ENCODE measurements at places on chromosomes 3 and 15.
A peak's percentile ranks its signal among the peaks of the same experiment; 100 is the strongest.

DNA sequence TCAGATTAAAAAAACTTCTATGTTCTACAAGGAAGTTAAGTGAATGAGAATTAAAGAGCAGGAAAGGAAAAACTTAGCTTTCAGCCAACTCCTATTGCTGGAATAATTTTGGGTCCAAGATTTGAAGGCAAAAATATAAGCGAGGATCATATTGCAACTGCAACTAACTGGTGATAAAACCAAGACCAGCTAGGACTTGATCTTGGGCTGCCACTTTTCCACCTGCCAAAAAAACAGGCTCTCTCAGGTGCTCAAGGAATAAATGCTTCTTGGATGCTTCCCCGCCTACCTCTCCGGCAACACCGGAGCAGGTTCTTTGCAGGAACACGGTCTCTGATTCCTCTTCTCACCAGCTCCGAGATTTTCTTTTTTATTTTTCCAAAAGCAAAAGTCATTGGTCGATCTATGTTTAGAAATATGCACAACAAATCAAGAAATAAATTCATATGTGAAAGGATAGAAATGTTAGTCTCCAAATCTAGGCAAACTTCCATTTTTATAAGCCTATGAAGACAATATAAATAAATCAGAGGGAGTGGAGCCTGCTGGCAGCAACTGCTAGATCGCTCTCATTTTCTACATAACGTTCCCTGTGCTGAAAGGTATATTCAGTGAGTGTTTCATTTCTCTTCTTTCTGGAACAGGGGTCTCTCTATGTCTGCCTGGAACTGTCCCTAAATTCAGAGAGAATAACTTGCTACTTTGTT, 241.9 kb downstream of the NTRK3 start:
- no peak for DNase-seq

- DNase-seq: no peak
Observed at GRCh38 chr3:172302203-172302602, 146.1 kb downstream of the GHSR start.

GRCh38 chr3:18645619-18646018, 220.5 kb upstream of the SATB1 start:
- DNase-seq: no peak

GRCh38 chr3:43882976-43883680, 192.4 kb downstream of the ABHD5 start:
- DNase-seq: no peak

DNA sequence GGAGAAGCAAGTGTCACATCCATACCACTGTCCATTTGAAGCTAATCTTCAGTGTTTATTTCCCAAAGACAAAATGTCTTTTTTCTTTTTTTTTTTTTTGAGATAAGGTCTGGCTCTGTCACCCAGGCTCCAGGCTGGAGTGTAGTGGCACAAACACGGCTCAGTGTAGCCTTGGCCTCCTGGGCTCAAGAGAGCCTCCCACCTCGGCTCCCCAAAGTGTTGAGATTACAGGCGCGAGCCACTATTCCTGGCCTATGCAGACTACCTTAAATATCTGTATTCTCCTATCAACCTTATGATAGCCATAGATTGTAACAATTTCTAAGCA, 27.7 kb upstream of the VPS33B start:
- DNase-seq: no peak

DNA sequence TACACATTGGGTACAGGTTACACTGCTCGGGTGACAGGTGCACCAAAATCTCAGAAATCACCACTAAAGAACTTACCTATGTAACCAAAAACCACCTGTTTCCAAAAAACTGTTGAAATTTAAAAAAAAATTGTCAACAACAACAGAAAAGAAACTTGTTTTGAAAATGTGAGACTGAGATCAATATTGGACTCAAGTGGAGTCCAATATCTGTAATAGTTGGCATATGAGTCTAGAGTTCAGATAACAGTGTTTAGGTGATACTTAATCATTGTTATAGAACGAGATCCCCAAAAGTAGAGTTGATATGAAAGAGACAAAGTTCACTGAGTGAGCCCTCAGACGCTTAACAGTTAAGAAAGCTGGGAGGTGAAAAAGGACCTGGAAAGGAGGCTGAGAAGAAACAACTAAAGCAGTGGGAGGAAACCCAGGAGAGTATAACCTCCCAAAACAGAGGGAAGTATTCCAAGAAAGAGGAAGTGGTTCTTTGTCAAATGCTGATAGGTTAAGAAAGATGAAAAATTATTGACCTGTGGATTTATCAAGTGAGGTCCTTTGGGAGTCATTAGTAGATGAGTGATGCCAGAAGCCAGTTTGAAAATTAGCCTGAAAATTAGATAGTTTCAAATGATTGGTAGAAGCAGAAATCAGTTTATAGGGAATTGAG, 388.6 kb upstream of the DPH6 start:
- no peak for DNase-seq

GRCh38 chr15:77819851-77820728, 187.4 kb upstream of the LINGO1 start:
- DNase-seq: peak; percentile 71

DNA sequence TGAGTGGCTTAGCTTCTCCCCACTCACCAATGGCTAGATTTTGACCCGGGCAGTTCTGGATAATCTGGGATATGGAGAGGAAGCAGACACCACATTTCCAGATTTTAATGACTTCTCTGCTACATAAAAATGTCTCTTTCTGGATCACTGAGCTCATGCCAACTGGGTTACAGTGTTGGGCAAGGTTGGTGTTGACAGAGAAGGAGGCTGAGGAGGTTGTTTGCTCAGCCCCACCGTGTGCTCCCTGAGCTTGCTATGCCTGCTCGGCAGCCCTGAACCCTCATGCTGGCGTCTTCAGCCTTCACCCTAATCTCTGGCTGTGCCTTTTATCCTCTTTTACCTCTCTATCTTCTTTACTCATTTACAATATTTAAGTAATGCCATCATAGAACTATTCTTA, 53.0 kb upstream of the KPNA4 start:
- DNase-seq: no peak

GRCh38 chr15:40739047-40739446, 16.0 kb downstream of the RMDN3 start:
- DNase-seq: peak; percentile 20

DNA sequence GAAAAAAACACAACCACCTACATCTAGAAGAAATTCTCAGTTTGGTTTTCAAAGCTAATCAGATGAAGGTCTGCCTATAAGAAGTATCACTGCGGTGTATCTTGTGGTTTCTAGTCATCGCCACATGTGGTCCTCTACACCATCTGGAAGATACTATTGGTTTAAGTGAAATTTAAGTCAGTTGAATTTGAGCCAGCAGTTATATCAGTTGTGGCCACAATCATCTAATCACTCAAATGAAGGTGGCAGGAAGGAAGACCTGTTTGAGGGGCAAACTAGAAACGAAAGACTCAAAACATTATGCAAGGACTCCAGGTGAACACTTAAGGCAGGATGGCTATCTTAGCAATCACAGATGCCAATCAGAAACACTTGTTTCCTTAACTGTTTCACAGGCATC, 48.7 kb downstream of the ETV5 start:
- DNase-seq: no peak

DNA sequence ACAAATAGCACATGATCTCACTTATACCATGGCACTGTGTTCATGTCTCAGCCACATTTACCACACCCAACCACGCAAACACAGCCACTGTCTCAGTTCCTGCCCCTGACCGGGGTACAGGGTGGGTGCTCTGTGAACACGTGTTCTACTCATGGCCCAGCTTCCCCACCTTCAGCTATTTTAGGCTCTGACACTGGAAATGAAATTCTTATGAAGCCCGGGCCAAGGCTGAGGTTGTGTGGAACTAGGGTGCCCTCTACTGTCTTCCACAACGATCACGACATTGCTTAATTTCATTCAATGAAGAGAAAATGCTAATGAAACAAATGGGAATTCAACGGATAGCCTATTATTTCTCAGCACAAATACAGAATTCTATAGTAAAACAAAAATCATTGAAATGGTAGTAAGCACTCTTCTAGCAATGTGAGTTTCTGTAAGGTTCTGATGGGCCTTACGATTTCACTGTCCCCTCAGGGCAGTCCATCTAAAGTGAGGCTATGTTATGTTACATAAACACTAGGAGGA, 2.1 kb upstream of the GABRA5 start:
- DNase-seq: peak; percentile 60

GRCh38 chr15:66760097-66760967, 58.3 kb downstream of the SMAD6 start:
- DNase-seq: no peak

DNA sequence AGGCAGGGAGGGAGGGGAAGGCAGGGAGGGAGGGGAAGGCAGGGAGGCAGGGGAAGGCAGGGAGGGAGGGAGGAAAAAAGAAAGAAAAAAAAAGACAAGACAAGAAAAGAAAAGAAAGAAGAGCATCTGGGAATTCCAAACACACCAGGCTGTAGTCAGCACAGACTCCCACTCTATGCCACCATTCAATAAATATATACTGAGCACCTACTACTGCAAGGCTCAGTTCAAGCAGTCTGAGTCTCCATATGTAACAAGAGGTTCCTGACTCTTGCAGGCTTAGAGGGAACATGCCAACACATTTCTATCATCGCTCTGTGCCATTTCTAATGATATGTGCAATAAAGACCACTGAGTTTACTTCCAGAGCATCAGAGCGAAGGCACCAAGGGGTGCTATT, 47.7 kb downstream of the ANXA2 start:
- no peak for DNase-seq

- DNase-seq: no peak
Observed at GRCh38 chr15:61857169-61857829, 202.9 kb downstream of the VPS13C start.

- no peak for DNase-seq
Observed at GRCh38 chr15:101056366-101057334, 137.5 kb downstream of the LRRK1 start.

DNA sequence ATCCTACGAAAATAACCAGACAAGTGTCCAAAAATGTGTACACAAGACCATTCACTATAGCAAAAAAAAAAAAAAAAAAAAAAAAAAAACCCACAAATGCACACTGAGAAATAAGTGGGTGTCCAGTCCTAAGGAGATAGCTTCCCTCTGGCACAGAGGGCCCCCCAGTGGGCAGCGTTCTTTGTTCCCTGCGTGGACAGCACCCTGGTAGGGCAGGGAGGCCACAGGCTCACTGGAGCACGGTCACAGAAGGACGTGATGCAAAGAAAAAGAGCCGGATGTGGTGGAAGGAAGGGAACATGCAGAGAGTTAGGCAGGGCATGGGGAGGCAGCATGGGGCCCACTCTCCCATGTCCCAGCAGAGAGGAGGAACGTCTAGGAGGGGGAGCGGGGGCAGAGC, 210.7 kb upstream of the NSMCE3 start:
- DNase-seq: no peak

DNA sequence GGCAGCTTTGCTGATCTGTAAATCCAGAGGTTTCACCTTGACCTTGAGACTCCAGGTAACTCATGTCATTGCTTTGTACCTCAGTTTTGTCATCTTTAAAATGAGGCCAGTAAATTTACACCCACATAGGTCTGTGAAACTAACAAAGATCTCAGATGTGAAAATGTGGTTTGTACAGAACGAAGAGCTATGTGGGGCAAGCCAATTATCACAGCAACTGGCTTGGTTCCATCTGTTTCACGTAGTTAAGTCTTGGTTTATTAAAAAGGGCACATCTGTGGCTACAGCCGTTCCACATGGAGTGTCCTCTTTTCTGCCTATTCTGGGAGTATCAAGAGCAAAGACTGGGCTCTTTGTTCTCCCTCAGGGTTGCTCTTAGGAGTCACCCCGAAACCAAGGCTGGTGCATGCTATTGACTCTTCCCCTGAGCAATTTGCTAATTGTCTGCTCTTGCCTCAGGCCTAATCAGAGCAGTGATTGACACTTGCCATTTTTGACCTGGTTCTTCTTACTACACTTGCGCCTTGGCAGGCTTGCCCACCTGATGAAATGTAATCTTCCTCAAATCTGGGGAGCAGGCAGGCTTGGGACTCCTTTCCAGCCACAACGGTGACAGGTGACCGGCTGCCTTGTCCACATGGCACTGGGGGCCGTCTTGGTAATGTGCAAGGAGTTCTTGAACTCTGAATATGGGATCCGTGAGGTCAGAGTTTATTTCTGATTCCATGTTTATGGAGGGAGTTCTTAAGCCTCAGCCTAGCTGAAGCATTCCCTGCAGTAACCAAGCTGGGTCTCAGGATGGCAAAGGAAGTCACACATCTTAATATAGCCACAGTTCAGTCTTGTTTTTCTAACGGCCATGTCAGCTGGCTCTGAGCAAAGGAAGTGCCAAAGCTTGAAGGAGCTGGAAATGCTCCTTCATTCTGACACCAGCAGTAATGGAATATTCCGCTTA, 40.1 kb downstream of the EAF1 start:
- no peak for DNase-seq

DNA sequence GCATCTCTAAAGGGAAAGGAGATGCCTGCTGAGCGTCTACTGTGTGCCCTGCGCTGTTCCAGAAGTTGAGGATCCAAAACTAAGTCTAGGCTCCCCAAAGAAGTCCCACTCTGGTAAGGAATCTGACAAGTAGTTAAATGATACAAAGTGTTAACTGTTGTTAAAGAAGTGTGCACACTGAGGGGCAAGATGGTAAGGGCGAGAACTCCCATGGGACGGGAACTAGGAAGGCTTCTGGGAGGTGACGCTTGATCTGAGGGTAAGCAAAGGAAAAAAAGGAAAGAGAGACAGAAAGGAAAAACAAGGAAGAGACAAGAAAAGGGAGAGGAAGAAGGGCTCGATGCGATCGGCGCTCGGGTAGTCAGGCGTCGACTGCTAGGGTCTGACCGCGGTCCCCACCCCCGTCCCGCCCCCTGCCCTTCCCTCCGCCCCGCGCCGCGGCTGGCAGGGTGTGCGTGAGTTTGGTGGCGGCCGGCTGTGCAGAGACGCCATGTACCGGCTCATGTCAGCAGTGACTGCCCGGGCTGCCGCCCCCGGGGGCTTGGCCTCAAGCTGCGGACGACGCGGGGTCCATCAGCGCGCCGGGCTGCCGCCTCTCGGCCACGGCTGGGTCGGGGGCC, at the start of gene LACTB:
TSS of gene LACTB (plus strand) at position 480 of the 620 bp plus-strand sequence. CDS start at position 491, 11 bp downstream.
- DNase-seq: peak; percentile 85

- no peak for DNase-seq
Observed at GRCh38 chr3:139113993-139114375, 69.3 kb upstream of the PRR23C start.

DNA sequence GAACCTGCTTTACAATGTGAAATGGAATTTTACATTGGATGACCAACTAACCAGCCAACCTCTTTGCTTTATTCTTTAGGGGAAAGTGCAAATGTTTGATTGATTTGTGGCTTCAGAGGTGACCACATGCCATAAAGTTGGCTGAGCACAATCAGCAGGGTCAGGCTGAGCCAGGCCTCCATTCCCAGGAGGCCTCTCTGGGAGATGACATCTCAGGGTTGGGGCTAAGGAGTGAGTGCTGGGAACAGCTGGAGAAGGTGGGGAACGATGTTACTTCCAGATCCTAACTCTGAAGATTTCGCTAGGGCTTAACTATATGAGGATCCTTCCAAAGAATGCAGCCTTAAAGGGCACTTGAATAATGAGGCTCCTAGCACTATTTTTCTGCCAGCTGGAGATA, 131.7 kb downstream of the ATP10A start:
- no peak for DNase-seq

DNA sequence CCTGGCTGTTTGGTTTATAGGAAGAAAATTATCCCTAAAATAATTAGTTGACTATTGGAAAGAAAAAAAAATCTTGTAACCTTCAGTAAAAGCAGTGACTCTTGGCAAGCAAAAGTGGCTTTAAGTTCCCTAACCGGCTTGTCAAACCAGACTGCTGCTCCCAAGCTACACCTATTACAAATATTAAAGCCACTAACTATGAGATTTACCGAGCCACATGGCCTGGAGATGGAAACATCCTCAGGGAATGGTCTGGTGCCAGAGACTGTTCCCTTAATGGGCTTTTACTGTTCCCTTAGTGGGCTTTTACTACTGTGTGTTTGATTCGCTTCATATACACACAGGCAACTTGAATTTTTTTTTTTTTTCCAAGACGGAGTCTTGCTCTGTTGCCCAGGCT, 35.9 kb upstream of the ZNF774 start:
- DNase-seq: no peak

GRCh38 chr3:187027531-187028278, 97.4 kb downstream of the ST6GAL1 start:
- DNase-seq: no peak

Data from WTC11 (cell line).